Naive thymus-derived CD4-positive, alpha-beta T cell (primary cell): ENCODE measurements at places on chromosomes 6 and 20. TPM values are rescaled to one million over a fixed set of nuclear protein-coding genes. Genes with fewer than 3 reads are reported as not detected.

GRCh38 chr6:136921381-136921935, 643 bp upstream of the SLC35D3 start:
- peaks cover 14% of the 10 kb centered on the region for H3K27me3 ChIP-seq
- no peak for DNase-seq
- H3K27ac ChIP-seq = no peak overlapping the region
- H3K36me3 ChIP-seq = no peaks in the 10 kb centered on the region

- no peak overlapping the region for H3K27ac ChIP-seq
- peaks cover 6% of the 10 kb centered on the region for H3K4me1 ChIP-seq
- H3K4me3 ChIP-seq = no peak overlapping the region
- H3K36me3 ChIP-seq = no peaks in the 10 kb centered on the region
- no peak for DNase-seq
- no peaks in the 10 kb centered on the region for H3K27me3 ChIP-seq
Measured at GRCh38 chr6:126341126-126341525, 1.2 kb downstream of the CENPW start.

DNA sequence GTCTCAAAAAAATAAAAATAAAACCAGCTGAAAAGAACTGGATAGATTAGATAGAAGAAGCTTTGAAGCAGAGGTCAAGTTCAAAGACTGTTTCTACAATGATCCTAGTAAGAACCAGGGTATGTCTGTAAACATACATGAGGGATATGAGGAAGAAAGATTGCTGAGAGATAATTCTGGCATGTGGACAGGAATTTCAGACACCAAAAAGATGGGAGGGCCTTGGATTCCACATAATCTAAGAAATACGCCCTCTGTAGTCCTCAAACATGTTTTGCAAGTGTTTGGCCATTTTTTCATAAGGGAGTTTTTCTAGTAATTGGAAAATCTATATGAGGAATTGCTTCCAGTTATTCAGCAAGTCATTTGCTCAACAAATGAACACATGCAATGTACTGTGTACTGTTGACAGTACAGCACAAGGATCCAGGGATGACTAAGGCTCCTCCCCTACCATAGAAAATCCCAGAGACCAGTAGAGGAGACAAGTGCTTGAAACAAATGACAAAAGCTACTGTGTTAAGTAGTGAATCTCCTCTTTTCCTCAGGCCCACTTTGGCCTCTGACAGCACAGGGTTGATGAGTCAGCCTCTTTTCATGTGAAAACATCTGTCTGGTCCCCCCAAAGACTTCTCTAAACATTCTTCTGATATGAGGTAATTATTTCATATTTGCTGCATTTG, 795.9 kb downstream of the MAFB start:
- no peaks in the 10 kb centered on the region for H3K4me1 ChIP-seq
- H3K27ac ChIP-seq = no peak overlapping the region
- no peaks in the 10 kb centered on the region for H3K36me3 ChIP-seq
- no peak for DNase-seq

- no peaks in the 10 kb centered on the region for H3K4me1 ChIP-seq
Measured at GRCh38 chr6:3825331-3825831, 23.8 kb upstream of the FAM50B start.

GRCh38 chr20:32495217-32495565, 89.9 kb downstream of the NOL4L start:
- H3K4me3 ChIP-seq = no peak overlapping the region
- H3K27me3 ChIP-seq = no peaks in the 10 kb centered on the region
- H3K27ac ChIP-seq = no peak overlapping the region
- H3K4me1 ChIP-seq = no peaks in the 10 kb centered on the region
- DNase-seq = no peak
- no peaks in the 10 kb centered on the region for H3K36me3 ChIP-seq

DNA sequence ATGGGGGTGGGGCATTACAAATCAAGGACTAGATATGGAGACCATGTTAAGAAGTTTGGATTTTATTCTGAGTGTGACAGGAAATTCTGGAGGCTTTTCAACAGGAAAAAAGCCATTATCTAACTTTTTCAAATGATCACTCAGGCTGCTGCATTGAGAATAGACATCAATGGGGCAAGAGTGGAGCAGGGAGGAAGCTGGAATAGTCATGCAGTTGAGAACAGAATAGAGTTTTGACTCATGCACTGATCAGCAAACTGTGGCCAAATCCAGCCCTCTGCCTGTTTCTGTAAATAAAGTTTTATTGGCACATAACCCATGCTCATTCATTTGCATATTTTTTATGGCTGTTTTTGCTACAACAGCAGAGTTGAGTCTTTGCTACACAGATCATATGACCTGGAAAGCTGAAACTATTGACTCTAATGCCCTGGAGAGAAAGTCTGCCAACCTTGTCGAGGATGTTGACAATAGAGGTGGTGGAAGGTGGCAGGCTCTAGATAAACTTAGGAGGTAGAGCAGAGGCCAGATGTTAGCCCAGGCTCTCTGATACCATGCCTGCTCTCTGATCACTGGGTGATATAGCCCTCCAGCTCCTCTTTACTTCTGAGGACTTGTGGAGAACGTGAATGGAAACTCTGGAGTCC, 441.8 kb downstream of the PTPRT start:
- no peaks in the 10 kb centered on the region for H3K36me3 ChIP-seq
- no peak for DNase-seq
- H3K27me3 ChIP-seq = no peaks in the 10 kb centered on the region
- no peak overlapping the region for H3K27ac ChIP-seq
- no peak overlapping the region for H3K4me3 ChIP-seq

STK35 gene
- total RNA-seq = 17.1 and 19.0 TPM in 2 replicates

CENPW gene
- 34.3 and 37.1 TPM in 2 replicates for total RNA-seq

TAF8 gene
- 47.2 TPM for total RNA-seq

SLC22A23 gene
- 0.31 and 1.1 TPM in 2 replicates for total RNA-seq

RAET1E gene
- total RNA-seq = not detected

SYCP2L gene
- 0.61 TPM in 1 of 2 replicates, not detected in the other for total RNA-seq
